ENCODE measurements at places on chromosomes 2 and 18.

DNA sequence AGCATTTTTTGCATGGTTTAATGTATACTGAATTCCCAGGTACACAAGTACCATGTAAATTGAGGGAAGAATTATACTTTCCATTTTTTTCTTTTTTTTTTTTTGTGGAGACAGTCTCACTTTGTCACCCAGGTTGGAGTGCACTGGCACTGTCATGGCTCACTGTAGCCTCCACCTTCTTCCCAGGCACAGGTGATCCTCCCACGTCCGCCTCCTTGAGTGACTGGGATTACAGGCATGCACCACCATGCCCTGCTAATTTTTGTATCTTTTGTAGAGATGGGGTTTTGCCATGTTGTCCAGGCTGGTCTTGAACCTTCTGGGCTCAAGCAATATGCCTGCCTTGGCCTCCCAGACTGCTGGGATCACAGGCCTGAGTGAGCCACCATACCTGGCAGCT lies 3.8 kb downstream of the HSPE1 start:
- DNase-seq, result no peak

- DNase-seq, result no peak
Observed at GRCh38 chr18:32086881-32087280, 4.8 kb upstream of the RNF138 start.

- DNase-seq, result no peak
Observed at GRCh38 chr2:126220331-126220730, 435.6 kb upstream of the GYPC start.

- DNase-seq, result no peak
Observed at GRCh38 chr2:56117764-56118163, 66.0 kb upstream of the CCDC85A start.

All from coronary artery (tissue), 2 donors.